ENCODE measurements at places on chromosomes 2 and 18.

- DNase-seq: no peak
Observed at GRCh38 chr2:103213028-103213542, 451.3 kb downstream of the TMEM182 start.

- no peak for DNase-seq
Observed at GRCh38 chr2:51846796-51847195, 814.9 kb upstream of the NRXN1 start.

DNA sequence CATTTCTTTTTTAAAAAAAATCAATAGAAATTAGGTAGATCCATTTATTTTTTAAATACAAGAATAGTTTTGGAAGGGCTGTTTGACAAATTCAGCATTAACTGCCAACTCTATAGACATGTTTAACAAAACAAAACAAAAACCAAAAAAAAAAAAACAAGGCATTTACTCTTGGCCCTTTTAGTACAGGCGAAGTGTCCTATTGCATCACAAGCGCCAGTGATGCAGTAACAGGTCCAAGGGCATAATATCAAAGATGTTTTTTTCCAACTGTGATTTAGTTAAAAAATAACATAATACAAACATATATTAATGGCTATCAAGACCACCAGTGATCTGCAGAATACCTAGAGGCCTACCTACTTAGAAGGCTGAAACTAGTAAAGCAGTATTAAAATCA is 55.3 kb downstream of the XDH start:
- no peak for DNase-seq

- DNase-seq: no peak
Observed at GRCh38 chr18:79574938-79575525, 104.6 kb upstream of the CTDP1 start.

DNA sequence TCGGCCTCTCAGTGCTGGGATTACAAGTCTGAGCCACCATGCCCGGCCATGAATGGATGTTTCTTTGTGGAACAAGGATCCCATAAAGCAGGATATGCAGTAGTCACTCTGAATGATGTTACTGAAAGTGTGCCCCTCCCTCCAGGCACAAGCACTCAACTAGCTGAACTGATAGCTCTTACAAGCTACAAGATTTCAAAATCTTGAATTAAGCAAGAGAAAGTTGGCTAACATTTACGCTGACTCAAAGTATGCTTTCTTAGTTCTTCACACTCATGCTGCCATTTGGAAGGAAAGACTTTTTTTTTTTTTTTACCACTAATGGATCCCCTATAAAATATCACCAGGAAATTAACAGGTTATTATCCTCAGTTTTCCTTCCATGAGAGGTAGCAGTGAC is 549.0 kb upstream of the PKDCC start:
- DNase-seq: no peak

GRCh38 chr2:53629001-53629400 is 138.6 kb upstream of the CHAC2 start:
- no peak for DNase-seq

DNA sequence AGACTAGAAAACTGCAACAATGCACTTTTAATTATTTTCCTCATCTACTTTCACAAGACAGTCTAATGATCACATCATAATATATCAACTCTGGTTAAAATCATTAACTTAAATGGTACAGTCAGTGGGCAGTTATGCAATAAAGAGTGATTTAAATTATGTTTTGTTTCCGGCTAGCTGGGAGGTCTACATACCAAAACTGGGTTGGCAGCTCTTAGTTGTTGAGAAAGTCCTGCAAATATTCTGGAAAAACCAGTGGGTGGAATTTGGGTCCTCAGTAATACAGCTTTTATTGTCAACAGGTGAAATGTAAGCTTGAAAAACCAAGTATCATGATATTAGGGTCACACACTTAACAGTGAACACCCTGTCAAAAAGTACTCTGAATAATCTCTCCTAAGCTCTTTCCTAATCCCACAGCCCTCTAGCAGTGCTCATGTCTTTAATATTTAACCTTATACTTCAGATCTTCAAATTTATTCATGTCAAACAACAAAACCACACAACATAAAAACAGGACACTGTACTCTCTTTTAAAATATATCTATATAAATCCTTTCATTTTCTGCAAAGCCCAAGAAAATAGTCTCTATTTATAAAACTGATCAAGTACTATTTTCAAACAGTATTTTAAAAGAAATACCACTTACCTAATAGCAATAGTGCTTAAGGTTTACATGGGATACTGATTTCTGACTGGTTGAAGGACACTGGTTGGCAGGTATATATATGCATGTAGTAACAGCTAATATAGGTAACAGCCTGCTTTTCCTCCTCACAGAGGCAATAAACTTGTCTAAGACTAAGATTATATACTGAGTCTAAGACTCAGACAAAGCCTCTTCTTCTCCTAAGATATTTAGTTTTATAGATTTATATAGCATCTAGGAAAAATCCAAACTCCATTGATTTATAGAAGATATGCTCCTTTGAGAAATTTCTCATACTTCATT is 103.8 kb downstream of the GAREM1 start:
- DNase-seq: no peak

DNA sequence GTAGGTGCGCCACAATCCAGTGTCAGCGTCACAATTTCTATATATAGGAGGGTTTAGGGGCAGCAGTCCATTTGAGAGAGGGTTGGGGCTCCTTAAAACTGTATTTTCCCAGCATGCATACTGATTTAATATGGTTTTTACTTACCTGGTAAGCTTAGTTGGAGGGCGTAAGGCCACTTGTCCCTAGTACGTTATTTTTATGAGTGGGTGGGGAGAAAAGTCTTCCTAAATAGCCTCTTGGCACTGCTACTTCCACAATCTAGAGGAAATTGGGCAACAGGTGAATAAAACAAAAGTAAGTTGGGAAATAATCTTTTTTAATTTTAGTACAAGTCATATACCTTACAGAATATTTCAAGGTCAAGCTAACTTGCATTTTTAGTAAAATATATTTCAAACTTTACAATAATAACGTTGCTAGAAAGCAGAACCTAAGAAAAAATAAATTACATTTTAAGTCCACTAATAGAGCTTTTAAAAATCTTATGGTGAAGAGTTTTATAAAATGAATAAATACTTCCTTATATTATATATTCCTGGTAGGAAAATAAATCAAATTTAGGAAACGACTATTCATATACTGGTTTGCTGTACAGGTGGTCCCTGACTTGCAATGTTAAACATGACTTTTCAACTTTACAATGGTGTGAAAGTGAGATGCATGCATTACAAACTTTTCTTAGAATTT is 20.9 kb downstream of the DHRS9 start:
- DNase-seq: no peak

- DNase-seq: no peak
Observed at GRCh38 chr2:86256982-86257381, 57.7 kb downstream of the MRPL35 start.
